ENCODE measurements at places on chromosomes 2 and 18. TPM values are rescaled to one million over a fixed set of nuclear protein-coding genes. Genes with fewer than 3 reads are reported as not detected.

UGT1A3 gene
- total RNA-seq, result not detected

CD207 gene
- 0.06 TPM for total RNA-seq

SKA1 gene
- total RNA-seq, result 4.8 TPM

CAPN14 gene
- total RNA-seq, result 0.40 TPM

SLC9A4 gene
- total RNA-seq, result 0.30 TPM

RNU2-63P gene
- 30.7 TPM for total RNA-seq

LOXHD1 gene
- 0.22 TPM for total RNA-seq

SCN1A gene
- 119 TPM for total RNA-seq

KIF3C gene
- total RNA-seq, result 56.1 TPM

DNAH7 gene
- 16.3 TPM for total RNA-seq

AGAP1 gene
- 36.1 TPM for total RNA-seq

DGUOK gene
- 30.5 TPM for total RNA-seq

PDE1A gene
- total RNA-seq, result 37.0 TPM

FN1 gene
- total RNA-seq, result 1,973 TPM

CREG2 gene
- 48.5 TPM for total RNA-seq

ARHGAP15 gene
- 15.4 TPM for total RNA-seq

GALNT3 gene
- total RNA-seq, result 14.0 TPM

KCNK3 gene
- 6.2 TPM for total RNA-seq

FKBP1B gene
- 35.9 TPM for total RNA-seq

CPLX4 gene
- 0.22 TPM for total RNA-seq

ASB18 gene
- total RNA-seq, result 0.50 TPM

CHMP3 gene
- 59.0 TPM for total RNA-seq

HOXD8 gene
- total RNA-seq, result 10.5 TPM

LIMS4 gene
- total RNA-seq, result 0.89 TPM

SLC38A11 gene
- total RNA-seq, result 28.9 TPM

SLC9A2 gene
- total RNA-seq, result 1.0 TPM

POLE4 gene
- total RNA-seq, result 20.7 TPM

GREB1L gene
- 13.8 TPM for total RNA-seq

DNER gene
- total RNA-seq, result 56.5 TPM

RGPD3 gene
- total RNA-seq, result 0.50 TPM

BIN1 gene
- total RNA-seq, result 103 TPM

ZSWIM2 gene
- 0.28 TPM for total RNA-seq

TCF7L1 gene
- total RNA-seq, result 6.5 TPM

BCL11A gene
- total RNA-seq, result 14.9 TPM

NCKAP5 gene
- total RNA-seq, result 10.6 TPM

TM4SF20 gene
- total RNA-seq, result 0.10 TPM

LINC00305 gene
- 2.9 TPM for total RNA-seq

ALPI gene
- 0.20 TPM for total RNA-seq

POU3F3 gene
- total RNA-seq, result 27.0 TPM

SPATS2L gene
- total RNA-seq, result 75.3 TPM

KCNIP3 gene
- 10.6 TPM for total RNA-seq

MROH2A gene
- total RNA-seq, result under 0.01 TPM

DSG4 gene
- total RNA-seq, result not detected

RAD51AP2 gene
- 0.22 TPM for total RNA-seq

VAMP8 gene
- total RNA-seq, result 10.3 TPM

DNAJC5G gene
- total RNA-seq, result 0.50 TPM

RAB6C gene
- total RNA-seq, result 1.6 TPM
